ENCODE measurements at places on chromosomes 5 and 9. TPM values are rescaled to one million over a fixed set of nuclear protein-coding genes. Genes with fewer than 3 reads are reported as not detected.

The KCNIP1 gene
- not detected for total RNA-seq

The PCDHGA7 gene
- 7.2 TPM for total RNA-seq

The SPINK7 gene
- total RNA-seq, result not detected

The BARX1 gene
- total RNA-seq, result not detected

The PRRX2 gene
- total RNA-seq, result 0.54 TPM

The CCDC152 gene
- total RNA-seq, result 1.4 TPM

The HIGD2A gene
- 218 TPM for total RNA-seq

The F2RL2 gene
- total RNA-seq, result 0.14 TPM

The NMUR2 gene
- 0.14 TPM for total RNA-seq

The OBP2B gene
- not detected for total RNA-seq

The ENHO gene
- total RNA-seq, result 0.51 TPM

The CARTPT gene
- total RNA-seq, result not detected

The RGS7BP gene
- 6.5 TPM for total RNA-seq

The PAEP gene
- not detected for total RNA-seq

The ANKHD1 gene
- total RNA-seq, result 57.2 TPM

The ACOT12 gene
- not detected for total RNA-seq

The C9orf152 gene
- total RNA-seq, result not detected

The PLPPR1 gene
- total RNA-seq, result not detected

The SHISAL2B gene
- not detected for total RNA-seq

The RMI1 gene
- total RNA-seq, result 7.3 TPM
